ENCODE measurements at places on chromosomes 2 and 18. TPM values are rescaled to one million over a fixed set of nuclear protein-coding genes. Genes with fewer than 3 reads are reported as not detected.

Gene CYRIA
- 5.6 TPM for total RNA-seq

Gene IL1B
- not detected for total RNA-seq

Gene PLA2R1
- 27.0 TPM for total RNA-seq

Gene GPR45
- not detected for total RNA-seq

Gene ADRA2B
- total RNA-seq: under 0.01 TPM

Gene EPB41L3
- total RNA-seq: 28.0 TPM

Gene SLC35F6
- 80.8 TPM for total RNA-seq

Gene SCYGR4
- not detected for total RNA-seq

Gene IL37
- not detected for total RNA-seq

Gene OSBPL1A
- total RNA-seq: 80.4 TPM

Gene CCL20
- total RNA-seq: not detected
